ENCODE measurements at places on chromosomes 7 and 10. TPM values are rescaled to one million over a fixed set of nuclear protein-coding genes. Genes with fewer than 3 reads are reported as not detected.

DNA sequence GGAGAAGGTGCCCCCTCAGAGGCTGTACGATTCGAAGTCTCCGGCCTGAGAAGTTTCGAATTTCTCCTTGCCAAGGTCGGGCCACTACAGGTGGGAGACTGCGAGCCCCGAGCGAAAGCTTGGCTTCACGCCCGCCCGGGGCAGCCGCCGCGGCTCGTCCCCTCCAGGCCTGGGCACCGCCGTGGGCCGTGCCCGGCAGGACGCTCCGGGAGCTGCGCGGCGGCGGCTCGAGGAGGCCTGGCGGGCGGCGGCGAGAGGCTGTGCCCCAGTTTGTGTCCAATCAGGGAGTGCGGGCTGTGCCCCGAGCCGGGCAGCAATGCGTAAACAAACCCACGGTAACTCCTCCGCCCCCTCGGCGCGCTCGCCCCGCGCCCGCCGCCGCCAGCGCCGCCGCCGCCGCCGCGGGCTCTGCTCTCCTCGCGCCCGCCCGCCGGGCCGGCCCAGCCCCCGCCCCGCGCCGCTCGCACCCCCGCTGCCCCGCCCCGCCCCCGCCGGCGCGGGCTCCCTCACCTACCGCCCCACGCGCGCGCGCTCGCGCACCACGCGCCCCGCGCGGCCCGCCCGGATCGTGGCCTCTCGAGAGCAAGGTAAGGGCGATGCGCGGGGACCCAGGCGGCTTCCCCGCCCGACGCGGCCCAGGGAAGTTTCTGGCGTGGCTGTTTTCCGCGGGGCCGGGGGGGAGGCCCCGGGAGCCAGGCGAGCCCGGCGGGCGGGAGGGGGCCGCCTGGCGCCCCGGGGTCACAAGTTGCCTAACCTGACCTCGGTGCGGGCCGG is 57.8 kb upstream of the PCGF5 start:
- peak; percentile 74 for DNase-seq

- no peak for DNase-seq
These were observed 12.0 kb upstream of the CPXM2 start for GRCh38 chr10:123903621-123904020.

- no peak for DNase-seq
These were observed 523.2 kb upstream of the IGFBP3 start for GRCh38 chr7:46444256-46444655.

- DNase-seq = no peak
These were observed 76.3 kb downstream of the GLCCI1 start for GRCh38 chr7:8044761-8045430.

Gene ICA1
- 2.3 TPM for total RNA-seq

- no peak for DNase-seq
These were observed 150.9 kb upstream of the FOXK1 start for GRCh38 chr7:4531236-4531635.

GRCh38 chr10:129971381-129972144 is 7.5 kb upstream of the EBF3 start:
- no peak for DNase-seq

DNA sequence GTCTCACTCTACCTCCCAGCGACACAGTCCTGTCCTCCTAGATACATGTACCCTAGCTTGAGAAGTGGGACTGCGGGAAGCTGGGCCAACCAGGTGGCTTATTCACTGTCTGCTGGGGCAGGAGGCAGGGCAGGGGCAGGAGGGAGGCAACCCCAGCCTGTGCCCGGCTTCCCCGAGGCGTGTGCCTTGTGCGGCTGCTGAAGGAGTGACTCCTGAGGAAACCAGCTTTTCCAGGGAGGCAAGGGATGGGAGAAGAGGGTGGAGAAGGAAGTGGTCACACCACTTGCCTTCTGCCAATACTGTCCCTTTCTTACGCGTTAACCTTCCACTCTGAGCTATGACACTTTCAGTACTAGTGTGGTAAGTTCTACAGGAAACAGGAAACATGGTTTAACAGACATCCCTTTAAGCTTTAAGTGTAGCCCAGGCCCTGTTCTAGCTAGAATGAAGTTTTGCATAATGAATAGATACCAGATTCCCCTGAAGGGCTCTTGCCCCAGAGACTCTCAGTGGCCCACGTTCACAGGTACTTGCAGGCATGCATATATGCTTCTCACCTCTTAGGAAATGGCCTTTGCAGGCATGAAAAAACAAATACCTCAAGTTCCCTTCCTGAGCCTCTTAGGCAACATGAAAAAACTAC is 40.6 kb downstream of the SYPL1 start:
- DNase-seq = peak; percentile 44

- DNase-seq = no peak
These were observed 73.4 kb upstream of the BTBD16 start for GRCh38 chr10:122197611-122198222.

Gene TCERG1L
- 0.05 TPM for total RNA-seq

Gene ABCB8
- 56.9 TPM for total RNA-seq

All from activated T-helper 1 cell treated with anti-CD3 and anti-CD28 coated beads, Interleukin-12 subunit alpha, Interleukin-12 subunit beta, Interleukin-2, Interleukin-4 antibody, amounts not matched to agents 30 ng/mL and 10 ng/mL and 1 ng/mL, durations not matched to agents 14 hours and 24 hours and 36 hours (primary cell).